ENCODE measurements at places on chromosomes 13 and 19.

- DNase-seq: no peak
Observed at GRCh38 chr13:88648598-88649373, 977.6 kb downstream of the SLITRK5 start.

GRCh38 chr19:5827342-5827890 lies 12.1 kb downstream of the FUT6 start:
- no peak for DNase-seq

- no peak for DNase-seq
Observed at GRCh38 chr13:113726961-113727411, 32.0 kb upstream of the TMEM255B start.

DNA sequence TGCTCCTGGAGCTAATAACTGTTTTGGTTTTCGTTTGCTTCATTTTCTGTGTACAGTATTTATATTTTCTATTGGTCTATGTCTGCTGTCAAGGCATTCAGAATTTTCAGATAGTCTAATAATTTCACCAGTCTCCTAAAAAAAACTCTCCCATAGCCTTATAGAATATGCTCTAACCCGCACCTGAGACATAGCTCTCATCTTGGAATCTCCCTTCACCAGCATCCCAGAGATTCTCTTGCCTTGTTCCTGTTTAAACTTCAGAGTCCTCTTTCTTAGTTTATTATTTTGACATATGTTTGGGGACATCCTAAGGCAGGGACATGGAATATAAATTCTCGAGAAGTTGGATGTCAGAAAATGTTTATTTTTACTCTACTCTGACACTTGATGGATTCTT lies 58.3 kb upstream of the MED4 start:
- DNase-seq: no peak

- no peak for DNase-seq
Observed at GRCh38 chr13:54901316-54901715, 1872.7 kb downstream of the OLFM4 start.

DNA sequence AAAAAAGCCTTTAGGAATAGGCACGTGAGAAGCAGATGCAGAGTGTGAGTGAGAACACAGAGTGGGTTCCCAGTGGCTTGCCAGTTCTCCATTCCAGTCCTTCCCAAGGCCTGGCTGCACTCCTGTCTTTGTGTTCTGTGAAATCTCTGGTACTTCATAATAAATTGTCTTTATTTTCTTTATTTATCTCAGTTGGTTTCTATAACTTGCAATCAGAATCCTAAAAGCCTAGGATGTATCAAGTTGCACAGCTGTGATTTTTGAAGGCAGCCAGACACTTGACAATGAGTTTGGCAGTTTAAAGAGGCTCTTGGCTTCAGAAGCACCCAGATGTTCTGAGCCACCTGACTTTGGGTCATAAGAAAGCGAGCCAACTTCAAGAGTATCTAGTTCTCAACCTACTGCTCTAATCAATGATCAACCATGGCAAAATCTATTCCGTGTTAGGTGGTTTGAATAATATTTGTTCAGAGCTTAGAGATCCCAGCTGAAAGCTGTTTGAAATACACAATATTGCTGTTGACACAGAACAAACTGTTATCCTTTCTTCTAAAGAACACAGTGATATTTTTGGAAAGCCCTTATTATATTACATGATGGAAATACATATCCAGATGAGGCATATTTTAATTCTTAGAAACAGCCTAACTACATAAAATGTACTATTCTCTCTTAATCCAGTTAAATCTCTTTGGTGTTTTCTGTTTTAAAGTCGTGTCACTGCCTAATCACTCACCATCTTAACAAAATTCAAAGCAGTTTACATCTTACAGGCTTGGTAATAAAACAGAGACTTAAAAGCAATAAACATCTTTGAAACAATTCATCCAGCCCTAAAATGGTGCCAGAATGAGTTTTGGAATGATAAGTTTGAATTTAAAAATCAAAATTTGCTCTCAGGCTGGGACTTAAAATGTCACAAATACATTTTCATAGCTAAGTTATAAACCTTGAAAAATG lies 483.0 kb upstream of the NBEA start:
- DNase-seq: no peak

- no peak for DNase-seq
Observed at GRCh38 chr13:73368608-73369007, 309.8 kb downstream of the KLF5 start.

- no peak for DNase-seq
Observed at GRCh38 chr13:98927951-98928927, 49.6 kb downstream of the DOCK9 start.

- no peak for DNase-seq
Observed at GRCh38 chr19:31981545-31981944, 363.9 kb upstream of the ZNF507 start.

DNA sequence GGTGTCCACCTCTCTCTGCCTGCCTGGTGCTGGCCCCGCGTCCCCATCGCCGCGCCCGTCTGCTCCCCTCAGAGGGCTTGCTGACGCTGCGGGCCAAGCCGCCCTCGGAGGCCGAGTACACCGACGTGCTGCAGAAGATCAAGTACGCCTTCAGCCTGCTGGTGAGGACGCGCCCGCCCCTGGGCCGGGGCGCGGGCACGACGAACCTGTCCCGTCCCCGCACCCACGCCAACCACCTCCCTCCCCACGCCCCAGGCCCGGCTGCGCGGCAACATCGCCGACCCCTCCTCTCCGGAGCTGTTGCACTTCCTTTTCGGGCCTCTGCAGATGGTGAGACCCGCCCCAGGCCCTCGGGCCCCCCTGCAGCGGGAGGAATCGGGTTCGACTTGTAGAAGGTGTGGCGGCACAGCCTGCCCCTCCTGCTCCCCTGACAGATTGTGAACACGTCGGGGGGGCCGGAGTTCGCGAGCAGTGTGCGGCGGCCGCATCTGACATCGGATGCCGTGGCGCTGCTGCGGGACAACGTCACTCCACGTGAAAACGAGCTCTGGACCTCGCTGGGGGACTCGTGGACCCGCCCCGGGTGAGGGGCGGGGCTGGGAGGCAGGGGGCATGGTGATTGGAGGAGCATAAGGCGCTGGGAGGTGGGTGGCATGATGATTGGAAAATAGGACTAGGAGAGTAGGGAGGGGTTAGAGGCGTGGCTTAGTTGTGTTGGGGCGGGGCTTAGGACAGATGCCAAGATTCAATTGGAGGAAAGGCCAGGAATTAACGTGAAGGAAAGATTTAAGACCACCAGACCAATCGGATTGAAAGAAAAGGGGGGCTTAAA lies 6.6 kb downstream of the EPS8L1 start:
- DNase-seq: no peak

- DNase-seq: no peak
Observed at GRCh38 chr13:21576426-21576825, 27.5 kb downstream of the MICU2 start.

Data from sciatic nerve (tissue), 2 donors.